ENCODE measurements at places on chromosomes 1 and 21. TPM values are rescaled to one million over a fixed set of nuclear protein-coding genes. Genes with fewer than 3 reads are reported as not detected.

STUM gene
- total RNA-seq: 1.3 TPM

GRCh38 chr1:155250246-155250632 is 5.0 kb downstream of the ENTREP3 start:
- peak overlapping the region; percentile 58 for H3K4me3 ChIP-seq
- H3K27ac ChIP-seq: no peak overlapping the region
- H3K4me1 ChIP-seq: peaks cover 26% of the 10 kb centered on the region
- peaks cover 17% of the 10 kb centered on the region for H3K36me3 ChIP-seq

DNM3 gene
- total RNA-seq: 1.9 TPM

VPS72 gene
- total RNA-seq: 97.6 TPM

DNA sequence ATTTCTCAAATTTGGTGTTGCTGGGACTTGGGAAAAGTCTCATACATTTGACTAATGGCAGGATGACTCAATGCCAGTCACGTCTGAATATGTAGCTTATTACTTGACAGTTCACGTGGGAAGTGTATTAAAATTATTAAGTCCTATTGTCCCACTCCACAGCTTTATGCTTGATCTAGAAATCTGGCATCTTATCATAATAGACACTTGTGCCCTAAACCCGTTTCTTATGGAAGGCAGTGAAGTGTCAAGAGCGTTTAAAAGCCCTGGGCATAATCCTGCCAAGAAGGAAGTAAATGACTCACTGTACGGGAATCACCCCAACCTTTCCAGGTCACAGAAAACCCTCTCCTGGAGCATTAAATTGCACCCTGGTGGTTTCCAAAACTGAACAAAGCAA is 207.4 kb downstream of the APP start:
- DNase-seq: no peak
- peaks cover 43% of the 10 kb centered on the region for H3K36me3 ChIP-seq
- H3K4me3 ChIP-seq: no peak overlapping the region
- peaks cover 78% of the 10 kb centered on the region for H3K4me1 ChIP-seq
- no peaks in the 10 kb centered on the region for H3K27me3 ChIP-seq
- 0 out of 2 replicates have a peak overlapping the region, but pooled peaks have one; percentile 59 for H3K27ac ChIP-seq

GRCh38 chr1:200021577-200022238 is 5.8 kb upstream of the NR5A2 start:
- no peaks in the 10 kb centered on the region for H3K4me1 ChIP-seq
- no peak overlapping the region for H3K27ac ChIP-seq
- H3K36me3 ChIP-seq: no peaks in the 10 kb centered on the region
- no peak overlapping the region for H3K4me3 ChIP-seq
- DNase-seq: no peak

- H3K36me3 ChIP-seq: no peaks in the 10 kb centered on the region
- no peaks in the 10 kb centered on the region for H3K27me3 ChIP-seq
- no peaks in the 10 kb centered on the region for H3K4me1 ChIP-seq
- no peak overlapping the region for H3K27ac ChIP-seq
- DNase-seq: no peak
Observed at GRCh38 chr1:198845271-198845670, 206.4 kb downstream of the PTPRC start.

DNA sequence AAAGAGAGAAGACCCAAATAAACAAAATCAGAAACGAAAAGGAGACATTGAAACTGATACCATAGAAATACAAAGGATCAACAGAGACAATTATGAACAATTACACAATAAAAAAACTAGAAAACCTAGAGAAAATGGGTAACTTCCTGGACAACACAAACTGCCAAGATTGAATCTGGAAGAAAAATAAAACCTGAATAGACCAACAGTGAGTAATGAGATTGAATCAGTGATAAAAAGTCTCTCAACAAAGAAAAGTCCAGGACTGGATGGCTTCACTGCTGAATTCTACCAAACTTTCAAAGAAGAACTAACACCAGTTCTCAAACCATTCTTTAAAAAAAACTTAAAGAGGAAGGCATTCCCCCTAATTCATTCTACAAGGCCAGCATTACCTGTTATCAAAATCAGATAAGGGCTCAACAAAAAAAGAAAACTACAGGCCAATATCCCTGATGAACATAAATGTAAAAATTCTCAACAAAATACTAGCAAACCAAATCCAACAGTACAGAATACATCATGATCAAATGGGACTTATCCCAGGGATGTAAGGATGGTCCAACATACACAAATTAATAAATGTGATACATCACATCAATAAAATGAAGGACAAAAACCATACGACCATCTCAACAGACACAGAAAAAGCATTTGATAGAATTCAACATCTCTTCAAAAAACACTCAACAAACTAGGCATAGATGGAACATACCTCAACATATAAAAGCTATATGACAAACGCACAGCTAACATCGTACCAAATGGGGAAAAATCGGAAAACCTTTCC is 119.9 kb downstream of the ACBD6 start:
- H3K4me3 ChIP-seq: no peak overlapping the region
- H3K4me1 ChIP-seq: peaks cover 6% of the 10 kb centered on the region
- DNase-seq: no peak
- peaks cover 47% of the 10 kb centered on the region for H3K36me3 ChIP-seq
- no peaks in the 10 kb centered on the region for H3K27me3 ChIP-seq
- no peak overlapping the region for H3K27ac ChIP-seq

HAPLN2 gene
- total RNA-seq: 1.3 TPM

THAP3 gene
- total RNA-seq: 15.0 TPM

- H3K4me1 ChIP-seq: peaks cover 21% of the 10 kb centered on the region
- no peaks in the 10 kb centered on the region for H3K27me3 ChIP-seq
- H3K36me3 ChIP-seq: no peaks in the 10 kb centered on the region
- no peak overlapping the region for H3K4me3 ChIP-seq
Observed at GRCh38 chr1:11938722-11939526, 4.4 kb downstream of the PLOD1 start.

GRCh38 chr1:65423884-65424572 is 3.6 kb downstream of the LEPR start:
- no peak for DNase-seq
- H3K27me3 ChIP-seq: no peaks in the 10 kb centered on the region
- H3K36me3 ChIP-seq: peaks cover 14% of the 10 kb centered on the region
- no peak overlapping the region for H3K27ac ChIP-seq

GRCh38 chr21:43864313-43864961 is 586 bp upstream of the AGPAT3 start:
- H3K36me3 ChIP-seq: no peaks in the 10 kb centered on the region
- no peak overlapping the region for H3K27ac ChIP-seq
- H3K27me3 ChIP-seq: peaks cover 27% of the 10 kb centered on the region
- H3K4me1 ChIP-seq: peaks cover 17% of the 10 kb centered on the region

- H3K36me3 ChIP-seq: no peaks in the 10 kb centered on the region
- H3K27me3 ChIP-seq: peaks cover 18% of the 10 kb centered on the region
- no peak overlapping the region for H3K4me3 ChIP-seq
Observed at GRCh38 chr1:110594456-110595352, 11.5 kb downstream of the KCNA2 start.

DNA sequence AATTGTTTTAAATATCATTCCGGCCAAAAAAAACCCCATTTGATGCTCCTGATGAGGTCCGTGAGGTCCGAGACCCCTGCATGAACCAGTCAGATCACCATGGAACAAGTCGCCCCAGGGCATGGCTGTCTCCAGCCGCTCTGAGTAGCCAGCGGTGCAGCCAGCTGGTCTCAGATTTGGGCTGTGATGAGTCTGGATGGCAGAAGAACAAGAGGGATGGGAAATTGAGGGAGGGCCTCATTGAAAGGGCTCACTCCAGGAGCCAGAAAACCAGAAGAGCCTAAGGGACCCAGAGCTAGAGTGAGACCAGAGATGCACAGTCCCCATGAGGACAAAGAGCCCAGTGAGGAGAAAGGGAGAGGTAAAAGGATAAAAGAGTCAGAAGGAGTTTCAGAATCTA is 174.0 kb downstream of the TOMM20 start:
- no peaks in the 10 kb centered on the region for H3K27me3 ChIP-seq
- H3K4me1 ChIP-seq: peaks cover 48% of the 10 kb centered on the region
- no peak overlapping the region for H3K27ac ChIP-seq
- H3K36me3 ChIP-seq: peaks cover 2% of the 10 kb centered on the region

DNA sequence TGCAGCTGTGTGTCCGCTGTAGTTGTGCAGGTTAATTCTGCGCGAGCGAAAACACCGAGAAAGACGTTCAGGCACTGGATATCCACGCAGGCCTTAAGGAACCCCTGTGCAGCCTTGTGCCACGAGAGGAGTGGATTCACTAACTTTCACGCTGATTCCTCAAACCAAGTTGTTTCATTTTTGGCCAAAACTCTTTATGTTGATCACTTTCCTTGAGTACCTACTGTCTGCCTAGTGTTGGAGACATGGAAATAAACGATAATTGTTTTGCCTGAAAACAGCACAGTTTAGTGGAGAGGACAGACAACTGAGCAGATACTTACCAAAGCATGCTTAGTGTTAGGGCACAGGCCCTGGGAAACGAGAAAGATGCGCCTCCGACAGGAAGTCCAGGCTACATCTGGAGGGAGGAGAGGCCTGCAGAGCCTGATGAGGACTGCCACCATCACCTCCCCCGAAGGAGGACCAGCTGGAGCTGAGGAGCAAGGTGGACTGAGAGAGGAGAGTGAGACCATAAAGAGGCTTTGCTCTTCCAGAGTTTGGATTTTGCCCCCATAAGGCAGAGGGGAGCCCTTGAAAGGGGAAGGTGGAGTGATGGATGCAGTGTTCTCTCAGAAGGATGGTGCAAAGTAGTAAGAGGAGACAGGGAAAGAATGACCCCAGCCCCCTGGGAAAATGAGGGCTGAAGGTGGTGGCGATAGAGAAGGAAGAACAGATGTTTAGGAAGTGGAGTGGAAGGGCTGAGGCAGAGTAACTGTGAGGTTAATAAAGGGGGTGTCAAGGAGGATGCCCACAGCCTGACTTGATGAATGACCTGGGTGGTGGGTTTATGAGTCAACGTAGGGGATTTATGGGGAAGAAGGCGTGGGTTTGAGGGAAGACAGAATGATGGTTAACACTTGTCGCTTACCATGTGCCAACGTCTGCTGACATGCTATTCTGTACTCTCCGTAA is 956 bp upstream of the SCAF4 start:
- no peaks in the 10 kb centered on the region for H3K36me3 ChIP-seq
- no peaks in the 10 kb centered on the region for H3K4me1 ChIP-seq
- no peak overlapping the region for H3K4me3 ChIP-seq
- peak; percentile 28 for DNase-seq
- no peak overlapping the region for H3K27ac ChIP-seq

PTTG1IP gene
- total RNA-seq: 112 TPM

DNA sequence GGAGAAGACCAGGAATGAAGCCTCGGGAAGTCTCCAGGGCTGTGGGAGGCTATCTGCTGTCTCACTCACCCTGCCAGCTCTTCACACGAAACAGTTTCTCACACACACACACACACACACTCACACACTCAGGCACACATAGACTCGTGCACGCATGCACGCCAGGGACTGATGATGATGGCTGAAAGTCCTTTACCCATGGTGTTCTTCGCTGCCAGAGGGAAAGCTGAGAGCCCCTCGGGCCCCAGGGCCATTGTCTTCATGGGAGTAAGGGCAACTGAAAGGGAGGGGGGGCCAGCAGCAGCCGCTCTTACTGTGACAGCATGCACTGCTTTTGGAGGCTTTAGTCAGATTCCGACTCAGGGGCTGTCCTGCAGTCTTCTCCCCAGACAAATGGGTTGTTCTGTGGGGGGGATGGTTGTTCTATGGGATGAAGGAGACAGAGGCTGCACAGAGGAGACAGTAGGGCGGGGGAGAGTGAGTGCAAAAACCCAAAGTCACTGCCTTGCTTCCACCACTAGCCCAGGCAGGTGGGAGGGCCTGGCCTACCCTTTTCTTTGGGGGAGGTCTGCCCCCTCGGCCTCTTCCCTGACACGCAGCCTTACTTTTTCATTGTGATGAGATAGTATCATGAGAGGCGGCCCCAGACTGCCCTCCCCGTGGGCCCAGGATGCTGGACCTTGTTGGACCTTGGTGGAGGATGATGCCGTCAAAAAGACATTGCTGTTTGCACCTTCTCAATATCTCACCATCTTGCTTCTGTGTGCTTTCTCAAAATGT is 29.0 kb downstream of the STUM start:
- H3K27ac ChIP-seq: no peak overlapping the region
- H3K4me1 ChIP-seq: no peaks in the 10 kb centered on the region
- DNase-seq: no peak
- no peaks in the 10 kb centered on the region for H3K36me3 ChIP-seq
- no peak overlapping the region for H3K4me3 ChIP-seq

- H3K4me3 ChIP-seq: peak overlapping the region; percentile 90
- peak; percentile 43 for DNase-seq
- H3K27ac ChIP-seq: peak overlapping the region; percentile 10
- H3K27me3 ChIP-seq: peaks cover 16% of the 10 kb centered on the region
- peaks cover 37% of the 10 kb centered on the region for H3K4me1 ChIP-seq
- peaks cover 23% of the 10 kb centered on the region for H3K36me3 ChIP-seq
Observed at GRCh38 chr1:205812271-205812877, 624 bp downstream of the SLC41A1 start.

GRCh38 chr1:147834181-147834580 is 68.4 kb upstream of the GJA8 start:
- peak overlapping the region; percentile 96 for H3K27ac ChIP-seq
- H3K27me3 ChIP-seq: peaks cover 9% of the 10 kb centered on the region
- peaks cover 74% of the 10 kb centered on the region for H3K4me1 ChIP-seq
- H3K4me3 ChIP-seq: no peak overlapping the region
- no peak for DNase-seq

Measured in WTC11 (cell line).